ENCODE measurements at places on chromosomes 3 and 15. TPM values are rescaled to one million over a fixed set of nuclear protein-coding genes. Genes with fewer than 3 reads are reported as not detected.

GRCh38 chr3:50347187-50347813, 1.8 kb upstream of the ZMYND10 start:
- peaks cover 21% of the 10 kb centered on the region for H3K4me1 ChIP-seq
- no peak overlapping the region for H3K27ac ChIP-seq
- H3K36me3 ChIP-seq = peaks cover 3% of the 10 kb centered on the region
- peaks cover 33% of the 10 kb centered on the region for H3K27me3 ChIP-seq

- H3K4me3 ChIP-seq = no peak overlapping the region
- no peak for DNase-seq
- H3K36me3 ChIP-seq = no peaks in the 10 kb centered on the region
- no peak overlapping the region for H3K27ac ChIP-seq
- peaks cover 43% of the 10 kb centered on the region for H3K4me1 ChIP-seq
Observed at GRCh38 chr3:20741381-20741780, 555.4 kb upstream of the SGO1 start.

- peaks cover 3% of the 10 kb centered on the region for H3K36me3 ChIP-seq
- no peak overlapping the region for H3K4me3 ChIP-seq
- no peak for DNase-seq
- peaks cover 20% of the 10 kb centered on the region for H3K4me1 ChIP-seq
- no peaks in the 10 kb centered on the region for H3K27me3 ChIP-seq
Observed at GRCh38 chr3:37249717-37250116, 75.3 kb upstream of the LRRFIP2 start.

- no peak overlapping the region for H3K27ac ChIP-seq
- H3K36me3 ChIP-seq = peaks cover 12% of the 10 kb centered on the region
- no peaks in the 10 kb centered on the region for H3K27me3 ChIP-seq
- no peaks in the 10 kb centered on the region for H3K4me1 ChIP-seq
- DNase-seq = no peak
- H3K4me3 ChIP-seq = no peak overlapping the region
Observed at GRCh38 chr3:111823341-111823855, 35.7 kb upstream of the PHLDB2 start.

Gene TBC1D2B
- total RNA-seq = 15.4 TPM

Gene MKRN3
- 0.24 TPM for total RNA-seq

Gene ADAMTSL3
- total RNA-seq = 0.24 TPM

Gene RETNLB
- not detected for total RNA-seq
